Activated CD8-positive, alpha-beta memory T cell treated with anti-CD3 and anti-CD28 coated beads, Interleukin-2, amount 10 ng/mL, durations not matched to agents 7 days and 5 days (primary cell): ENCODE measurements at places on chromosomes 5 and 9. TPM values are rescaled to one million over a fixed set of nuclear protein-coding genes. Genes with fewer than 3 reads are reported as not detected.

Gene UGT3A1
- total RNA-seq, result not detected

Gene ELOVL7
- total RNA-seq, result 0.44 TPM

Gene CCDC112
- 1.5 TPM for total RNA-seq

Gene EIF4E1B
- not detected for total RNA-seq

Gene CCNB1
- total RNA-seq, result 206 TPM

Gene NXNL2
- not detected for total RNA-seq

Gene KCNV2
- total RNA-seq, result not detected

Gene TMC1
- total RNA-seq, result not detected

Gene TSSK1B
- not detected for total RNA-seq

Gene IL33
- total RNA-seq, result not detected

Gene TAF11L12
- not detected for total RNA-seq

Gene GLT6D1
- total RNA-seq, result not detected

Gene BARHL1
- total RNA-seq, result not detected

Gene C9
- total RNA-seq, result not detected

Gene IL7R
- 30.7 TPM for total RNA-seq

Gene PDZD2
- not detected for total RNA-seq
